ENCODE measurements at places on chromosomes 13 and 19.

- DNase-seq, result no peak
Observed at GRCh38 chr13:45464141-45464686, 525 bp upstream of the COG3 start.

GRCh38 chr13:79604752-79605151 lies 123.8 kb downstream of the NDFIP2 start:
- no peak for DNase-seq

DNA sequence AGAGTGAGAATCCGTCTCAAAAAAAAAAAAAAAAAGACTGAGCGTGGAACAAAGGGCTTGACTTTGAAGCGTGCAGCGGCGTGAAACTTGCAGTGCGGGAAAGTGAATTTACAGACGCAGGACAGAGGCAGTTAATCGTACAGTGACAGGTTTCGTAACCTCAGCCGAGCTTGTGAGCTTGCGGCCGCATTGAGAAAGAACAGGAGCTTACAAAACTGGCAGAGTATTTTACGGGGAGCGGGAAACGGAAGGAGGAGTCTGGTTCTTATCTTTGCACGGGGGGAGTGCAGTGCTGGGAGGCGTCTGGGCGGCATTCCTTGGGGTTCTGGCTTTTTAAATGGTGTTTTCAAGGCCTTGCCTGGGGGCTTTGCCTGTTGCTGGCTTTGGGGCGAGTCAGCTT lies 6.0 kb upstream of the BSG start:
- no peak for DNase-seq

- no peak for DNase-seq
Observed at GRCh38 chr13:33554919-33555791, 262.8 kb upstream of the RFC3 start.

GRCh38 chr13:68025604-68026003 lies 795.5 kb upstream of the PCDH9 start:
- no peak for DNase-seq

GRCh38 chr13:93818345-93818744 lies 591.7 kb downstream of the GPC6 start:
- no peak for DNase-seq

DNA sequence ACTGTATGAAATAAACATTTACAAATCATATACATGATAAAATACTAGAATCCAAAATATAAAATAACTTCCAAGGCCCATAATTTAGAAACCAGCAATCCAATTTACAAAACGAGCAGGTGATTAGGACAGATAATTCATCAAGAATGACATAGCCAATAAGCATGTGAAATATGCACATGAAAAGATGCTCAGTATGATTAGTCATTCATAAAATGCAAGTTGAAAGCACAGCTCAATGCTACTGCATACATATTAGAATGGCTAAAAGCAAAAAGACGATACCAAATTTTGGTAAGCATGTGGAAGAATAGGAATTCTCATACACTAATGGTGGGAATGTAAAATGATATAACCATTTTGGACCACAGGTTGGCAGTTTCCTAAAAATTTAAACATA lies 837.2 kb upstream of the MIR17HG start:
- DNase-seq, result no peak

DNA sequence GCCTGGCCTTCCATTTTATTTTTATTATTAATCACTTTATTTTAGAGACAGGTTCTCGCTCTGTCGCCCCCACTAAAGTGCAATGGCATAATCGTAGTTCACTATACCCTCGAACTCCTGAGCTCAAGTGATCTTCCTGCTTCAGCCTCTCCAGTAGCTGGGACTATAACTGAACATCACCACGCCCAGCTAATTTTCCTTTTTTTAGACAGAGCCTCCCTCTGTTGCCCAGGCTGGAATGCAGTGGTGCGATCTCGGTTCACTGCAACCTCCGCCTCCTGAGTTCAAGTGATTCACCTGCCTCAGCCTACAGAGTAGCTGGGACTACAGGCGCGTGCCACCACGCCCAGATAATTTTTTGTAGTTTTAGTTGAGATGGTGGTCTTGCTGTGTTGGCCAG lies 6.7 kb upstream of the PAN3 start:
- DNase-seq, result no peak

- DNase-seq, result no peak
Observed at GRCh38 chr13:79405501-79405830, 589 bp downstream of the RBM26 start.

DNA sequence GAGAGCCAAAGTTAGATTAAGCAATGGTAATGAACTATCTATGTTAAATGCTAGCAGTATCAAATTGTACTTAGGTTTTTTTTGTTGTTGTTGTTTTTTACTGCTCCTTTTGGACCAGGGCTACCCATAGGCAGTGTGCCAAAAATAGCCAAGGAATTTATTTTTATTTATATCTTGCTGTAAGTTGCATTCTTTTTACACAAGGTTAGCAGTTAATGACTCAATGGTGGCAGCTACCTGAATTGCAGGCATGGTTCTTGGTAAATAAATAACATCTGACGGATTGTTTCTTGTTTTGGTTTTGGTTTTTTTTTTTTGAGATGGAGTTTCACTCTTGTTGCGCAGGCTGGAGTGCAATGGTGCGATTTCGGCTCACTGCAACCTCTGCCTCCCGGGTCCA lies 194.8 kb upstream of the TSC22D1 start:
- DNase-seq, result no peak

- DNase-seq, result no peak
Observed at GRCh38 chr13:102947745-102948405, 102.0 kb downstream of the ERCC5 start.

DNA sequence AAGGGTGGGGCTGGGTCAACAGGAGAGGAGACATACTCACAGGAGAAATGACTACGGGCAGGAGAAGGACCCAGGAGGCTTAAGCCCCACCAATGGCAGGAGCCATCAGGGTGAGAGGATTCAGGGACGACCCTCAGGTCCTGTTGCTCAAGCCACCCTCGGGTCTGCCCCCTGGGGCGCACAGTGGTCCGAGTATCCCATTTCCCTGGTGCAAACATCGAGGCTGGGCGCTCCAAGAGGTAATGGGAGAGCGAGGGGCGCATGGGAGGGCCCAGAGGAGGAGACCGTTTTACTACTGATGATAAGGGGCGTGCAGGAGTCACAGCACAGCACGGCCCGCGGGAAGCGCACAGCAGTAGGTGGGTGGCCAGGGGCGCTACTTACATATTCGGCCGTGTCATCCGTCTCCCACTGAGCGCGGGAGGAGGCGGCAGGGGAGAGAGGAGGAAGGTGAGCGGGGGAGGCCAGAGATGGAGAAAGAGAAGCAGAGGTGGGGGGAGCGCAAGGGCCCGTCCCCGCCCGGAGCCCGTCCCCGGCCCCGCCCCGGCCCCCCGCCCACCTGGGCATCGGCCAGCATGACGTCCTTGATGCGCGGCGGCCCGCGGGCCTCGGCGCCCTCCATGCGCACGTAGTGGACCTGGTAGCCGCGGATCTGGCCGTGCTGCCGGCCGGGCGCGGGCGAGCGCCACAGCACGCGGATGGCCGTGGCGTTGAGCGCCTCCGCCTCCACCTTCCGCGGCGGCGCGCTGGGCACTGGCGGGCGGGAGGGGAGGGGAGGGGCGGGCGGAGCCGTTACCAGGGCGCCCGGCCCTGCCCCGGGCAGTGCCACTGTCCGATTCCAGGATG lies 111.5 kb downstream of the PTPRS start:
- no peak for DNase-seq

GRCh38 chr19:16021796-16022195 lies 54.5 kb upstream of the TPM4 start:
- no peak for DNase-seq

- no peak for DNase-seq
Observed at GRCh38 chr13:47258384-47258783, 361.5 kb upstream of the HTR2A start.

DNA sequence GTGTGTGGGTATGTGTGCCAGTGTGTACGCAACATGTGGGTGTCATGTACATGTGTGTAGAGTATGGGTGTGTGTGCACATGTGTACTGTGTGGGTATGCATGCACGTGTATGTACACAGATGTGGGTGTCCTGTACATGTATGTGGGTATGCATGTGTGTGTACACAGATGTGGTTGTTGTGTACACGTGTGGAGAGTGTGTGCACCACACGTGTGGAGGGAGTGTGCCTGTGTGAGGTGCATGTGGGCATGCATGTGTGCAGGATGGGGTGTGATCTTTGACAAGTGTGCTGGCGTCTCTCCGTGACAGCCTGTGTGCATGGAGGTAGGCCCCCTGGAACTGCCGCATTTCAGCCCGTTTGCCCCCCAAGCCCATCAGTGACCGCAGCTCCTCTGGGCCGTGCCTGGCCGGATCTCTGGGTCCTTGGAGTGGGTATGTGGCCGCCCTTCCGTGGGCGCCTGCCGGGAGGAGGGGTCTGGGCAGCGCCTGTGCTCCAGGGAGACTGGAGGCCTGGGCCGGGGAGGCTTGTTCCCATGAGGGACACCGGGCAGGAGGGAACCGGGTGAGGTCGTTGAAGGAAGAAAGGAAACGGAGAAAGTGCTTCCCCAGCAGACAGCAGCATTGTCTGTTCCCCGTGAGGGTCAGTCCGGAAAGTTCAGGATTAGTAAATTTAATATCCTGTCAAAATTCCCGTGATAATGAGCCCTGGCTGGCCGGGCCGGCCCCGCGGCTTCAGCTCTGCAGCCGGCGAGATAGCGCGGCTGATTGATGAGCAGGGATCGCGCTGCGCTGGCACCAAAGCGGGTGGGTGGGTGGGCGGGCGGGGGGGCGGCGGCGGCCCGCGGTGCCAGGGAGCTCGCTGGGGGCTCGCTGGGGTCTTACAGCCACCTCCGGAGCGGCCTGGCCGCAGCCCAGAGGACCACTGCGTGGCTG lies 91.1 kb upstream of the SOX1 start:
- DNase-seq, result no peak

GRCh38 chr13:40363653-40364052 lies 302.8 kb downstream of the FOXO1 start:
- DNase-seq, result no peak

GRCh38 chr19:44260343-44260681 lies 626 bp downstream of the ZNF233 start:
- no peak for DNase-seq

DNA sequence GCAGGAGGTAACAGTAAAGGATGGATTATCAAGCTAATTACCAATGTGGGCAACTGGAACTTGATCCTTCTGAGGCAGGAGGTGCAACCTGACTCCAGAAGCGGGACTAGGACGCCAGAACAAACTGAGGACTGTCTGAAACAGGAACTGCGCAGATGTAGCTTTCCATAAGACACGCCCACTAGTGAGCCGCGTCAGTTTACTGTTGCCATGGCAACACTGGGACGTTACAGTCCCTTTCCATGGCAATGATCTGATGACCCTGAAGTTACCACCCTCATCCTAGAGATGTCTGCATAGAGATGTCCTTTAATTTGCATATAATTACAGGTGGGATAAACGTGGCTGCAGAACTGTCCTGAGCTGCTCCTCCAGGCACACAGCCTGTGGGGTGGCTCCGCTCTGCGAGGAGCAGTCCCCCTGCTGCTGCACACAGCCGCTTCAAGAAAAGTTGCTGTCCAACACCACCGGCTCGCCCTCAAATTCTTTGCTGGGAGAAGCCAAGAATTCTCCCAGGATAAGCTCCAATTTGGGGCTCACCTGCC lies 816.6 kb downstream of the UQCRFS1 start:
- DNase-seq, result no peak

GRCh38 chr19:57047743-57048142 lies 72.0 kb upstream of the USP29 start:
- no peak for DNase-seq

All from stimulated activated CD4-positive, alpha-beta T cell treated with anti-CD3 and anti-CD28 coated beads, Interleukin-2, amount 100 ng/mL, for 24 hours (primary cell).